ENCODE measurements at places on chromosomes 13 and 19.

- DNase-seq: no peak
Measured at GRCh38 chr13:76887076-76887563, 915 bp upstream of the KCTD12 start.

DNA sequence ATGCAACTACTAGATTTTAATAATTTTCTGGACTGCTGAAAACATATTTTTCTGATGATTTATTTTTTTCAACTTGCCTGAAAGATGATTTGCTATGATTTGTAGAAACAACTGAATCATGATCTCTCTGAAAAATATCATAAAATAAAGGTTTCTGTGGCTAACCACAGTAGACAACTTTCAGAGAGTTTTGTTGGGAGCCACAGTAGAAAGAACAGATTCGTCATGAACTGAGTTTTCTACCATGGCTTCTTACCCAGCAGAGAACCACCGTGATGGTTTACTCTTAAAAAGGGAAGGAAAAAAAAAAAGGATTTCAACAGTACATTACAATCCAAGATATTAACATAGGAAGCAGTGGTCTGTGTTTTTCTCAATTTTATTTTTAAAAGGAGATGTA lies 18.0 kb downstream of the ZAR1L start:
- no peak for DNase-seq

- no peak for DNase-seq
Measured at GRCh38 chr13:81563091-81563490, 1222.2 kb upstream of the SPRY2 start.

- DNase-seq: no peak
Measured at GRCh38 chr19:58579473-58580142, 6.5 kb upstream of the MZF1 start.

DNA sequence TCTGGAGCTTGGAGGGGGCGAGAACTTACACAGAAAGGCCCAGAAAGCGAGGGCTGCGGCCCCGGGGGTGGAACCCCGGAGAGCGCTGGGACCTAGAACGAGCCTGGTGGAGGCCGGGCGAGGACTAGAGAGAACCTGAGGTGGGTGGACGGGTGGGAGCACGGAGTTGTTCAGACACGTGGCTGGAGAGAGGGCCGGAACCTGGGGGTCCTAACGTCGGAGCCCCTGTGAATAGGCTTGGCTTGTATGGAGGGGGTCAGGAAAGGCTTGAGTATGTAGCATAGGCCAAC lies 383 bp downstream of the ZNF581 start:
- no peak for DNase-seq

DNA sequence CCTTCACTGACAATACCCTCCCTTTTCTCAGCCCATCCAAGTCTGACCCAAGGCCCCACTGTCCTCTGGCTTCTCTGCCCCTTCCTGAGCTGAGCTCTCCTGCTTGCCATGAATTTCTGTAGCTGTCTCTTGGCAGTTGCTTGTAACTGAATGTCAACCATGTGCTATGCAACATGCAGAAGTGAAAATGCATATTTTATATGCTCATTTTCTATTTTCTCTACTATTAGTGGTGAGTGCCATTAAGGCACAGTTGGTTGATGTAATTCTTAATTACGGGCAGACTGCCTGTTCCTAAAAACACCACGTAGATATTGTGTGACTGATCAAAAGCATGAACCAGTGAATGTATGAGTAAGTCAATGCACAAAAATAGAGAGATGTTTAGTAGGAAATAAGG lies 29.6 kb downstream of the TNFSF11 start:
- DNase-seq: no peak

DNA sequence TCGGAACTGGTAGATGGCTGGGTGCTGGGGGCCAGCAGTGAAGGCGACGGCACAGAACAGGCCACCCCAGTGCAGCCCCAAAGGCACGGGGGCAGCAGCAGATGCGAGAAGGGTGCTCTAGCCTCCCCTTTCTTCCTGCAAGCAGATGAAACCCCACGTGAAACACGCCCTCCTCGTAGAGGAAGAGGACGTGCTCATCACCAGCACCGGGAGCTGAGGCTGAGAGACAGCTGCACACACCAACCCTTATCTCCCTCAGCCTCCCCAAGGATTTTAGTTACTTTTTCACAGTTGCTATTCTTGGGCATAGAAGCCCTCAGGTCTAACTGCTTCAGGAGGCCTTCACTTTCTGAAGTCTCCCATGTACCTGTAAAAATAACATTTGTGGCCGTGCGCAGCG lies 11.9 kb downstream of the ZNF787 start:
- no peak for DNase-seq

Data from T-helper 9 cell (primary cell).